ENCODE measurements at places on chromosomes 5 and 9.
A peak's percentile ranks its signal among the peaks of the same experiment; 100 is the strongest.

GRCh38 chr9:117224695-117225094 is 190.2 kb downstream of the ASTN2 start:
- no peak for DNase-seq

GRCh38 chr5:180641566-180641900 is 7.9 kb downstream of the FLT4 start:
- DNase-seq: no peak

GRCh38 chr5:9869616-9870288 is 239.6 kb upstream of the TAS2R1 start:
- no peak for DNase-seq

DNA sequence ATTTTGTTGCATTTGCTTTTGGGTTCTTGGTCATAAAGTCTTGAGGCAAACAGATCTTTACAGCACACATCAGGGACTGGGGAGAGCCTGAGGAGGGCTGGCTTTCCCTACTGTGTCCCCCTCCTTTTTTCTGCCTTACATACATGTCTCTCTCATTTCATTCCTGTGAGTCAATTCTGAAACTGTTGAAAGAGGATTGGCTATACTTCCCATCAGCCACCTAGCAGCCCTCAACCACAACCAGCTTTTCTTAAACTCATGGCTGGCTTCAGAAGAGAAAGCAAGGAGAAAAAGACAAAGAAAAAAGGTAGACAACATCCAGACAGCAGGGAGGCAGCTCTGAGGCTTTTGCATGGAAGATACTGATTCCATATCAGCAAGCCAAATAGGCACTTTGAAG is 374.8 kb upstream of the KIF2A start:
- DNase-seq: no peak

DNA sequence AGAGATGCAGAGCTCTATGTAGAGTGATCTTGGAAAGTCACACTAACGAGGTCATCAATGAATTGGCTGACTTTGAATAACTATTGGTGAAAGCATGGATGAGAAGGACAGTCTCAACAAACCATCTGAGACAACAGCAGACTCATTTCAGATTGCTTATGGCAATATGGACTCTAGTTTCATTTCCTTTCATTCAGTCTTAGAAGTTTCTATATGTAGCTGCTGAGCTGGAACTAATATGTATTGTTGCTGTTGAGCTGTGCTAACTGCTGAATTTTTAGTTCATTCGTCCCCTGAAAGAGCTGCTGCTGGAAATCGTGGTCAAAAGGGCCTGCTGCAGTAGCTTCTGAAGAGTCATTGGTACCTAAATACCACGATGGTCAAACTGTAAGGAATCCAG is 31.3 kb downstream of the TNFSF15 start:
- DNase-seq: no peak

DNA sequence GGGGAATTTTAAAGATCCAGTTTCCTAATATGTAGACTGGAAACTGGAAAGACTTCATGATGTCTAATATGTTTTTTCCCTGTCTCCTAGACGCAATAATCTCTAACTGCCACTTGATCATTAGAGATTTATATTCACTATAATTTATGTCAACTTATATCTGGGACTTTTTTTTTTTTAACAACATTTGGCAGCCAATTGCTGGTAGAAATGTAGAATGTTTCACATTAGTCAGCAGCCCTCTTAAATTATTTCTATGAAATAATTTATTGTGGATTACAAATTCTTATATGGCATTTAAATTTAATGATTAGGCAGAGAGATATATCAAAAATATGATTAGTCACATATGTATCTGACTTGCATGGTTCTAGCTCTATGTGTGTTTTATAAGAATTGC is 48.2 kb downstream of the TMEM174 start:
- DNase-seq: no peak

- DNase-seq: no peak
Measured at GRCh38 chr5:104385906-104386305, 823.3 kb upstream of the NUDT12 start.

DNA sequence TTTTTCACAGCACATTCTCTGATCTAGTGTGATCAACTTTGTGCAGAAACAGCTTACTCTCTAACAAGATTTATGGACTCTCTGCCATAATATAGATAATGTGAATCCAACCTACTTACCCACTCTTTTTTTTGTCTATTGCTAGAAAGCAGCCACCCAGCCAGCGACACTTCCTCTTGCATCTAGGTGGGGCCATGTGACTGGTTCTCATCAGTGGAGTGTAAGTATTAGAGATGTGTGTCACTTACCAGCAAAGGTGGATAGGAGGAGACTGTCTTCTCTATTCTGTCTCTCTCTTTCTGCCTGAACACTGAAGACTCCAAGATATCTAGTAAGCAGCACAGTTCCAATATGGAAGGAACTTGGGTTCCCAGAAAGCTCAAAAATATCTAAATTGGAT is 174.8 kb downstream of the MCTP1 start:
- no peak for DNase-seq

GRCh38 chr9:70463877-70464276 is 49.4 kb upstream of the KLF9 start:
- DNase-seq: no peak

DNA sequence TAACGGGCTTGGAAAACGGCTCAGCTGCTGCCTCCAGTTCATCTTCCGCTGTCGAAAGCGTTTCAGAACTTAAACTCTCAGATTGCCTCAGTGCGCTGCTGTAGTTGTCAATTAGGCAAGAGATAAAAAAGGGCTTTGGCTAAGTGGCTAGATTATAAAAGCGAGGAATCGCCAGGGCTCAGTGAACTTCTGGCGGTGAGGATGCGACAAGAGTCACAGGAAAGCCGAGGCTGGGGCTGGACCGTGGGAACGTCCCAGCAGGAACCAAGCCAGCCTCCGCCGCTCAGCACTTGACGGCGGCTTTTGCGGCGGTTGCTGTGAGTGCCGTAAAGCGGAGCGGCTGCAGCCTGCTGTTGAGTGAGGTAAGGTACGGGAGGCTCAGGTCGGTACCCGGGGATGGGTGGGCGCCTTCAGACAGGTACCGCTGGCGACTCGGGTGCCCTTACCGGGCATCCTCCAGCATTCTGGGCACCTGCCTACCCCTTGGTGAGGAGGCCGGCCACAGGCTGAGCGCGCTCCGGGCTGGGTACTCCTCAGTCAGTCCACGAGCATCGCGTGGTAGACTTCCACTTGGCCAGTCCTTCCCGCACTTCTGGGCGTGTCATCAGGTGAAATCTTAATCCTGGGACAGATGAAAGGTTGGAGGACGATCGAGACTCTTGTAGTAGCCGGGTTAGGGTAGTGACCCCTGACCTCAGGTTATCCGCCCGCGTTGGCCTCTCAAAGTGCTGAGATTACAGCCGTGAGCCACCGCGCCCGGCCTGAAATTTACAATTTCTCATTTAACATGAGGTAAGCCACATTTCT is at the start of gene FKTN:
Gene FKTN (plus strand): TSS at position 328 of the 807 bp plus-strand sequence. CDS start 16,902 bp downstream, outside the sequence.
- peak; percentile 65 for DNase-seq

GRCh38 chr5:126847456-126847820 is 70.5 kb downstream of the LMNB1 start:
- no peak for DNase-seq

DNA sequence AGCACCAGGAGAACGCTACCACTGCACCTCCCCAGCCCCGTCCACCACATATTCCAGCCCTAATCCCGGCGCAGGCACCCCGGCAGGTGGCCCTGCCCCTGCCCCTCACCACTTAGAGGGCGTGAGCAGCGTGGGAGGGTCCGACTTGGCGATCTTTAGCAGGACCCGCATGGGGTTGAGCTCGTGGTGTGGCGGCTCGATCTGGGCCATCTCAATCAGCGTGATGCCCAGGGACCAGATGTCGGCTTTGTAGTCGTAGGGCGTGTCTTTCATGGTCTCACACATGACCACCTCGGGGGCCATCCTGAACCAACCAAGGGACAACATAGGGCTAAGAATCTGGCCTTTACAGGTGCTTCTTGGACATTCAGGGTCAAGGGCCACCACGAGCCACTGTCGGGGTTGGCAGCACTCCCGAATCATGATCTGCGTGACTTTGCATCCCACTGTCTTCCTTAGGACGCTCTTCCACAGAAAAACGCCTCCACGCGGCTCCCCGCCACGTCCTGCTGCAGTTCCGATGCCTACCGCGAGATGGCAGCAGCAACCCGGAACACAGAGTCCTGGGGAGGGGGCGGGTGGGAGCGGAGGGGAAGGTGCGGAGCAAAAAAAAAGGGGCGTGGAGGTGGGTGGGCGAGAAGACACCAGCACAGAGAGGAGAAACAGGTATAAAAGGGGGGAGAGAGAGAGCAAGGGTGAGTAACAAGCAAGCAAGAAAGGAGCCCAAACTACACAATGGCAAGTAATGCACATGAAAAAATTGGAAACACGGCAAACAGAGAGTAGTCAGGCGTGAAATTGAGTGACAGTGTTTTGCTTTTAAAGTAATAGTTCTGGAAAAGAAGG is 81.3 kb downstream of the STK10 start:
- DNase-seq: peak; percentile 45

- no peak for DNase-seq
Measured at GRCh38 chr5:53253421-53253871, 143.9 kb upstream of the MOCS2 start.

DNA sequence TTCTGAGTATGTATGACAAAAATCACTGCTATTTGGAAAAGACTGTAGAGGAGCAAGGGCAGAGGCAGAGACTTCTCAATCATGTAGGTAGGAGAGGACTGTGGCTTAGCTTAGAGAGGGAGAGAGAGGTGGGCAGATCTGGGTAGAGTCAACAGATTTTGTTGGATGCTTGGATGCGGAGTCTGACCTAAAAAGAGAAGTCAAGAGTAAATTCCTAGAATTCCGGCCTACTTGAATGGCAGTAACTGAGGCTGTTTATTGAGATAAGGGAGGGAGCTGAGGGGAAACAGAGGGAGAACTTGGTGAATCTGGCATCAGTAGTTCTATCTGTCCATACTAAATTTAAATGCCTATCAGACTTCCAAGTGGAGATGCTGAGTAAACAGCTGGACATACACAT is 2.4 kb downstream of the TICAM2 start:
- DNase-seq: no peak

GRCh38 chr5:123046222-123046621 is 9.7 kb upstream of the PPIC start:
- DNase-seq: no peak

- no peak for DNase-seq
Measured at GRCh38 chr5:132877466-132877865, 4.0 kb downstream of the LEAP2 start.

- no peak for DNase-seq
Measured at GRCh38 chr5:153885141-153885540, 153.6 kb downstream of the FAM114A2 start.

DNA sequence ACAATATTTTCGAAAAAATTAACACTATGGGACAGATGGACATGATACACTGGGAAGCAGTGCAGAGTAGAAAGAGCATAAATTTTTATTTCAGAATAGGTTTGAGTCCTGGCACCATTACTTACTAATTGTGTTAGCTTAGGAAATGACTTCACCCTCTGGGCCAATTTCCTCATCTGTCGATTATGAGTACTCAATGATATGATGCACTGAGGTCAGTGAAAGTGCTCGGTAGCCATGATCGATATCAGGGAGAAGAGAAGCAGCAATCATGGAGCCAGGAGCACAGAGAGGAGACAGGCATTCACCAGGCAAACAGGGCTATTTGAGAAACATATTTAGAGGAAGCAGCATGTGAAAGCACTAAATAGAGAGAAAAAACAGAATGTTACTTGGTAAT is 29.4 kb downstream of the NR6A1 start:
- no peak for DNase-seq

GRCh38 chr5:56414066-56414465 is 180.9 kb upstream of the ANKRD55 start:
- DNase-seq: no peak

- DNase-seq: no peak
Measured at GRCh38 chr9:127142931-127143464, 20.6 kb upstream of the ANGPTL2 start.

- DNase-seq: no peak
Measured at GRCh38 chr5:37971483-37972024, 131.7 kb upstream of the GDNF start.

DNA sequence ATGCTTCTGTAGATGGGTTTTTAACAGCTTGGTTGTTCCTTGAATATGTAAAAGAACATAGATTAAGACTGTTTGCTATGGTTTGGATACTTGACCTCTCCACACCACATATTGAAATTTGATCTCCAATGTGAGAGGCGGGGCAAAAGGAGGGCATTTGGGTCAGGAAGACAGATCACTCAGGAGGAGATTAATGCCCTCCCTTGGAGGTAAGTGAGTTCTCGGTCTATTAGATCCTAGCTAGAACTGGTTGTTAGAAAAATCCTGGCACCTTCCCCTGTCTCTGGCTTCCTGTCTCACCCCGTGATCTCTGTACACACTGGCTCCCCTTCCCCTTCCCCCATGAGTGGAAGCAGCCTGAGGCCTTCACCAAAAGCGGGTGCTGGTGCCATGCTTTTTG is 281.1 kb upstream of the ANKRD55 start:
- no peak for DNase-seq

- DNase-seq: no peak
Measured at GRCh38 chr5:173864126-173865050, 23.8 kb upstream of the CPEB4 start.

DNA sequence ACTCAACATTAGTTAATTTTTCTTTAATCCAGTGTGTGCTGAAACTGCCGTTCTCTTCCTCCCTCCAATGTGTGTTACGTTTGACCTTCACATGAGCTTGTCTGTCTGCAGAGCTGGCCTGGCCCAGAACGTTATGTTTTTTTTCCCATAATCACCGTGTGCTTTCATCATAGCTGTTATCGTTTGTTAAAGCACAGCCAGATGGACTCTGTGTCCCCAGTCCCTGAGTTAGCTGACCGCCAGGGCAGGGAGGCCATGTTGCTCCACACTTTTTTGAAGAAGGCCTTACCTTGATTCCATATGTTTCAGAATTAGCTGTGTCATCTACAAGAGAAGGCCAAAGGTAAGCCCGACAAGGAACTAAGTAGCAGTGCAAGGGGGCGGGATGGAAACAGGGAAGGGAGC is 55.7 kb downstream of the HSD17B3 start:
- DNase-seq: no peak

GRCh38 chr9:15287309-15287708 is 19.7 kb downstream of the TTC39B start:
- DNase-seq: no peak

- DNase-seq: no peak
Measured at GRCh38 chr5:6472792-6473191, 24.1 kb downstream of the UBE2QL1 start.

- DNase-seq: no peak
Measured at GRCh38 chr5:180599981-180600553, 8.8 kb upstream of the SCGB3A1 start.

GRCh38 chr5:113513384-113514288 is at the start of gene YTHDC2:
YTHDC2 (plus strand) TSS chr5:113513694; CDS start chr5:113513896, 202 bp downstream.
- DNase-seq: peak; percentile 66
